ENCODE measurements at places on chromosomes 3 and 15.
A peak's percentile ranks its signal among the peaks of the same experiment; 100 is the strongest.

- peak; percentile 94 for DNase-seq
Observed at GRCh38 chr15:52246686-52247431, 48.7 kb downstream of the MYO5C start.

DNA sequence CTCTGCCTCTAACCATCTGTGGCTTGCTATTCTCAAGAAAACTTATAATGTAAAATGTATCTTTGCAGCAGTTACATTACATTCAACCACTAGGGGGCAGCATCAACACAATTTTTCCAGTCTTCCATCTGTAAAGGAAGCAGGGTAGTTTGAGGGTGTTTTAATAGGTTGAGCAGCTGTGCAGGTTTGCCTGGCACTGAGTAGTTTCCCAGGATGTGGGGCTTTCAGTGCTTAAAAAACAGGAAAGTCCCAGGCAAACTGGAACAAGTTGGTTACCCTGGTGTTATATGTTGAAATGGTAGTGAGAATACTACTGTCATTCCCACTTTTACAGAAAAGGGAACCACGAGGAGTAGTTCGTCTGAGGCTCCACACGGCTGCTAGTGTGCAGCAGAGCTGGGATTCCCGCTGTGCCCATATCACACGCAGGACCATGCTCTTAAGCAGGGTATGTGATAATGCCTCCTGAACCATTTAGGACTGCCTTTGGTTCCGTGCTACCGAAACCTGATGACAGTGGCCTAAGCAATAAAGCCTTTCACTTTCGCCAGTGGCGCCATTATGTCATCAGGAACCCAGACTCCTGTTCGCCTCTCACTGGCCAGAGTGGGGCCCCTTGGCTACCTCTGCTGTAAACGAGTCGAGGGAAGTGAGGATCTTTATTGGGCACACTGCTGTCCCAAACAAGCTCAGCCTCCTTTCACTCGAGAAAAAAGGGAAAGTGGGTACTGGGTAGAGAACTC lies 64.7 kb upstream of the ZBTB38 start:
- peak; percentile 81 for DNase-seq

GRCh38 chr3:160473978-160474377 lies 24.4 kb upstream of the TRIM59 start:
- no peak for DNase-seq

DNA sequence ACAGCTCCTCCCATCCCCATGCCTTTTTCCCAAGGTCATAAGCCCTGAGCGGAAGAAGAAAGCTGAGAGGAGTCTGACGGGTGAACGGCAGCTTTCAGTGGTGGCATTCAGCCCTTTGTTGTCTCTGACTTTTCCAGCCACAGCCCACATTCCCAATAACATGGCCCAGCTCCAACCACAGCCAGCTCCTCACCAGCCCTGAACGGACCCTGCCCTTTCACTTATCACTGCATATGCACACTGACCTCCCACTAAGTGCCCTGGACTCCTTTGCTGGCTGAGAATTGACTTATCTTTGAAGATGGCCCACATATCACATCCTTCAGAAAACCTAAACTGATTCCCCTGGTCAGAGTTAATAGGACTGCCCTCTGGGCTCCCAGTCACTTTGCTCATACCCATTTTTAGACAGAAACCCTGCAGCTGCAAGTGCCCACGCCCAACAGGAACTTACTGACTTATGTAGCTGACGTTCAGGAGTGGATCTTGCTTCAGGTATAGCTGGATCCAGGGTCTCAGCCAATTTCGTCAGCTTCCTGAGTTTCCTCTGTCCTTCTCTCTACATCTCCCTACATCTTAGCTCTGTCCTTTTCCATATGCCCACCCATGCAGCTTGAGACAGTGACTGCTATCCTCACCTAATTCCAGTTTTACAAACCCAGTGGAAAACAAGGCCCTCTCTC lies 348.5 kb upstream of the PROK2 start:
- DNase-seq = no peak

GRCh38 chr3:76866729-76867408 lies 173.0 kb upstream of the ROBO2 start:
- no peak for DNase-seq

DNA sequence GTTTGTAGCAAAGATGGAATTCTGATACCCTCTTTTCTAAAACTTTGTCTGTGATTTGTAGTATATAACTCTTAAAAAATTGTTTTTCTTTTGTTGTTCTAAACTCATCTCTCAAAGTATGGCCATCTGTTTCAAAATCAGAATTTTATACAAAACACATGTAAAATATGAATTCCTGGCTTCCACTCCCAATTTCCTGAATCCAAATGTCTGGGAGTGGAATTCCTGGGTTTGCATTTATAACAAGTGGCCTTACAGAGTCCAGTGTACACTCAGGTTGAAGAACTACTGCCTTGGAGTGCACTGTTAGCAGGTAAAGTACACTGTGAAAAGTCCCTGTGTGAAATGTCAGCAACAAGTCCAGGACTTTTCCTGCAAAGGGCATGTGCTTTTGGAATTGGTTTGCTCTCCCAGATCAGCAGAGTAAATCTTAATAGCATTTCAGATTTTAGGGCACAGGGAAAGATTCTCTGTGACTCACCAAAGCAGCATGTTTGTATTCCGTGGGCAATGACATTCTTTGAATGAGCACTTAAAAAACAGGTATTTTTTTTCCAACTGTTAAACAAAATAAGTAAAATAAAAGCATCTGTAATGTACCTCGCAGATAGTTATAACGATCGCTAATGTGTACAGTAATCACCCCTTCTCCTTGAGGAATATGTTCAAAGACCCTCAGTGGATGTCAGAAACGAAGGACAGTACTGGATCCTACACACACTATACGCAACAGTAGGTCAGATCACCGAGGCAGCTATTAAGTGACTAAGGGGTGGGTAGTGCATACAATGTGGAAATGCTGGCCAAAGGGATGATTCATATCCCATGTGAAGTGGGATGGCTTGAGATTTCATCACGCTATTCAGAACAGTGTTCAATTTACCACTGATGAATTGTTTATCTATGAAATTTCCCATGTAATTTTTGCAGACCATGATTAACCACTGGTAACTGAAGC lies 2.0 kb upstream of the CLDN16 start:
- DNase-seq = peak; percentile 60

- DNase-seq = no peak
Observed at GRCh38 chr3:136070334-136070733, 104.8 kb downstream of the PPP2R3A start.

- DNase-seq = no peak
Observed at GRCh38 chr3:47611576-47611975, 32.9 kb upstream of the CSPG5 start.

- no peak for DNase-seq
Observed at GRCh38 chr15:48447657-48448056, 116.4 kb downstream of the DUT start.

DNA sequence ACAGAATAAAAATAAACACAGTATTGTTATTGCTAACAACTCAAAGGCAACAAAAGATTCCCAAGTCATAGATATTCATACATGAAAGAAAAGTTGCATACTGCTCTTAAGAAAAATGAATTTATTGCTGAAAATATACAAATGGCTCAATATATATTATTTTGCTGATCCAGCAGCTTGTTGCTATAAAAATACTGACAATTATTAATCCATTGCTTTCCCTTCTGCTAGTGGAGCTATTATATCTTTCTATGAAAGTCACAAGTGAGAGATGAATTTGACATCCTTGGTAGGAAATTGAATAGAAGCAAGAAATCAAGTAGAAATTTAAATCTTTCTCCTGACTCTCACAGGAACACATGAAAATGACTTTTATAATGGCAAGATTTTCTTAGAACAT lies 179.2 kb upstream of the MBNL1 start:
- no peak for DNase-seq

DNA sequence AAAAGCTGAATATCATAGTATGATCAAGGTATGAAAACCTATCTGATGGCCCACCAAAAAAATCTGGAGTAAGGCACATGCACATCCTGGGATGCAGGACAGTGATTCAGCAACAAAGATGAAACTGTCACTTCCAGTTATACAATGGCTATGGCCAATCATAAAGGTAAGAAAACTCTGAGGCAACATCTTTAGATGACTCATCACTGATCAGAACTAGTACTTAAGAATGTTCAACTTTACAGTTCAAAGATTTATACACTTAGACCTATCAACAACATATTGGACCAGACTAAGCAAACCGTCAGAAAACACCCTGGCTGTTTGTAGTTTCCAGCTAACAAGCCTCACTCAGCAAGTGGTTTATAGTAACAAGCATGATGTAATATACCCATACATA lies 21.3 kb upstream of the PLCH1 start:
- peak; percentile 23 for DNase-seq

GRCh38 chr3:156187146-156187769 lies 66.9 kb downstream of the KCNAB1 start:
- no peak for DNase-seq

Measured in NB4 (cell line).